Stimulated activated CD4-positive, alpha-beta T cell treated with anti-CD3 and anti-CD28 coated beads, Interleukin-4, amount 100 ng/mL, for 1 hour (primary cell): ENCODE measurements at places on chromosomes 13 and 19.

DNA sequence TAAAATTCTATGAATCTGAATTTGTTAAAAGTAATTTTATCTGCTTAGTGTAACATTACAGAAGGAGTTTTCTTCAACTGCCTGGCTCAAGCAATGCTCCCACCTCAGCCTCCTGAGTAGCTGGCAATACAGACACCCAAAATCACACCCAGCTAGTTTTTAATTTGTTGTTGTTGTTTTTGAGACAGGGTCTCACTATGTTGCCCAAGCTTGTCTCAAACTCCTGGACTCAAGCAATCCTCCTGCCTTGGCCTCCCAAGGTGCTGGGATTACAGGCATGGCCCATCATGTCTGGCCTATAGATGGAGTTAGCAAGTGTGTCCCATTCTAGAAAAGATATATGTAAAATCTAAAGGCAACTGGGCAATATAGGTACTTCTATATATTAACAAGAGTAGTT lies 1580.4 kb upstream of the PRR20A start:
- no peak for DNase-seq

GRCh38 chr19:58563034-58563573 lies 4.7 kb upstream of the UBE2M start:
- peak; percentile 42 for DNase-seq

GRCh38 chr13:21124852-21125251 lies 51.5 kb downstream of the SKA3 start:
- no peak for DNase-seq

DNA sequence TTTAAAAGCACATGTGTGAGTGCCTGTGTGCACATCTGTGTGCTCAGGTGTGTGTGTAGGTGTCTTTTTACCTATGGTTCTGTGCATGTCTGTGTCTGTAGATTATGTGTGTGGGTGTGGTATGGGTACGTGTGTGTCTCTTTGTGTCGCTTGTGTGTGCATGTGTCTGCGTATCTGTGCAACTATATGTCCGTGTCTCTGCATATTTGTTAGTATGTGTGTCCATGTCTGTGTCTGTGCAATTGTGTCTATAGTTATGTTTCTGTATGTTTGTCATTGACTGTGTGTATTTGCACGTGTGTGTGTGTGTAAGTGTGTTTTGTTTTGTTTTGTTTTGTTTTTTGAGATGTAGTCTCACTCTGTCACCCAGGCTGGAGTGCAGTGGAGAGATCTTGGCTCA lies 7.3 kb upstream of the KCTD15 start:
- DNase-seq, result no peak

GRCh38 chr13:110455444-110455843 lies 106.1 kb downstream of the RAB20 start:
- DNase-seq, result no peak

GRCh38 chr13:21058361-21058760 lies 3.0 kb downstream of the LATS2 start:
- DNase-seq, result no peak

- no peak for DNase-seq
These were observed 133.5 kb downstream of the UQCRFS1 start for GRCh38 chr19:29079356-29080032.

- DNase-seq, result no peak
These were observed 9.7 kb upstream of the ATP1A3 start for GRCh38 chr19:42003506-42004294.

GRCh38 chr13:20344836-20345490 lies 112.8 kb upstream of the GJB6 start:
- no peak for DNase-seq

DNA sequence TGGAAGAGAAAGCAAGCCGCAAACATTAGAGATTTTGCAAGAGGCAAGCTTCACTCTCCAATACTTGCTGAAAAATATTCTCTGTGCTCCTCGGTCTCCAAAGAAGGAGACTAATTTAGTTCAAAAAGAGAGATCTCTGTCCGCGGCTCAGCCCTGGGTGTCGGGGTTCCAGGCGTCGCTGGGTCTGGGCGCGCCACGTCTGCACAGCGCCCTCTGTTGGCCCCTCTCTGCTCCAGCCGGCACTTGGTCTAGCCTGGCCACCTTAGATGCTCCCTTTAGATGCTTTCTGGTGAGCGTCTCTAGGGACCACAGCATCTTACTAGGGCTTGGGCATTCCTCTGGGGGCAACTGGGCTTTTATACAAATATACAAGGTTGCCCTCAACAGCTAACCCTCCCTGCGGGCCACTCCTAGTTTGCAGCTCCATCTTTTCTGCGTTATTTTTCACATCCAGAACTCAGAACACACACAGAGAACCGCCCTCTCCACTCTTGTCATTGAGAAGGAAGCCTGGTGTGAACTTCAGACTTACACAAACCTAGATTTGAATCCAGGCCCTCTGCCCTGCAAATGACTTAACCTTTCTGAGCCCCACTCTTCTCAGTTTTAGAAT lies 78.3 kb downstream of the CYSLTR2 start:
- DNase-seq, result peak; percentile 65

GRCh38 chr13:28329395-28330158 lies 165.4 kb downstream of the FLT1 start:
- DNase-seq, result no peak

DNA sequence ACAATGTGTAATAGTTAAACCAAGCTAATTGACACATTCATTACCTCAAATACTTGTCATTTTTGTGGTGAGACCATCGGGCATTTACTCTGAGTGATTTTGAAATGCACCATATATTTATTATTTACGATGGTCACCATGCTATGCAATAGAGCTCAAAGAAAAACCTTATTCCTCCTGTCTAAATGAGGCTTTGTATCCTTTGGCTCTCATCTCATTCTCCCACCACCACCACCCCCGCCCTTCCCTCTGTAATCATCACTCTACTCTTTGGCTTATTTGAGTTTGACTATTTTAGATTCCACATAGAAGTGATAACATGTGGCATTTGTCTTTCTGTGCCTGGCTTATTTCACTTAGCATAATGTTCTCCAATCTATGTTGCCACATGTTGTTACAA lies 124.9 kb downstream of the CYSLTR2 start:
- no peak for DNase-seq

GRCh38 chr13:35920816-35921215 lies 210.4 kb downstream of the DCLK1 start:
- DNase-seq, result no peak

- no peak for DNase-seq
These were observed 59.1 kb upstream of the ZNF30 start for GRCh38 chr19:34867631-34868030.

- DNase-seq, result no peak
These were observed 17.3 kb downstream of the PLIN4 start for GRCh38 chr19:4500841-4501591.

DNA sequence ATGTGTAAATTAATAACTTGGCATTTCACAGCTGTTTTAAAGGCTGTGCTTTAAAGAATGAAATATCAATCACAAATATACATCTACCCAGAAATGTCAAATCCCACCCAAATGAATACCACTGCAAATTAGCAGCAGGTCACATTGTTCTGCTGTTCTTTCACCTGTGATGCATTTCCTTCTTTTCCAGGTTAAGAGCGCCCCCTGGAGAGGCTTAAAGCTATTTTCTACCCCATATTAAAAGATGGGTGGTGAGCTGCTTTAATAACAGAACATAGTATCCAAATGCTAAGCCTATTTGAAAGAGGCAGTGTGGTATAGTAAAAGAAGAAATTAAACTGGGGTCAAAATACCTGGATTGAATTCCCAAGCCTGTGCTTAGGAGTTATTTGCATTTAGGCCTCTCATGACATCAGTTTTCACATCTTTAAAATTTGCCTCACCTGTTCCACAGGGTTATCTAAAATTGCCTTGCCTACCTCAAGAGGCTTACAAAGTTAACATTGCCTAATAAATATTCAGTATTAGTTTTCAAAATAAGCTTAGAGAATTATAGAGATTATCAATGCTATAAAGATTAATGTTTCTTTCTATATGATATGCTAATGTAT lies 396.9 kb upstream of the SLITRK5 start:
- DNase-seq, result no peak

DNA sequence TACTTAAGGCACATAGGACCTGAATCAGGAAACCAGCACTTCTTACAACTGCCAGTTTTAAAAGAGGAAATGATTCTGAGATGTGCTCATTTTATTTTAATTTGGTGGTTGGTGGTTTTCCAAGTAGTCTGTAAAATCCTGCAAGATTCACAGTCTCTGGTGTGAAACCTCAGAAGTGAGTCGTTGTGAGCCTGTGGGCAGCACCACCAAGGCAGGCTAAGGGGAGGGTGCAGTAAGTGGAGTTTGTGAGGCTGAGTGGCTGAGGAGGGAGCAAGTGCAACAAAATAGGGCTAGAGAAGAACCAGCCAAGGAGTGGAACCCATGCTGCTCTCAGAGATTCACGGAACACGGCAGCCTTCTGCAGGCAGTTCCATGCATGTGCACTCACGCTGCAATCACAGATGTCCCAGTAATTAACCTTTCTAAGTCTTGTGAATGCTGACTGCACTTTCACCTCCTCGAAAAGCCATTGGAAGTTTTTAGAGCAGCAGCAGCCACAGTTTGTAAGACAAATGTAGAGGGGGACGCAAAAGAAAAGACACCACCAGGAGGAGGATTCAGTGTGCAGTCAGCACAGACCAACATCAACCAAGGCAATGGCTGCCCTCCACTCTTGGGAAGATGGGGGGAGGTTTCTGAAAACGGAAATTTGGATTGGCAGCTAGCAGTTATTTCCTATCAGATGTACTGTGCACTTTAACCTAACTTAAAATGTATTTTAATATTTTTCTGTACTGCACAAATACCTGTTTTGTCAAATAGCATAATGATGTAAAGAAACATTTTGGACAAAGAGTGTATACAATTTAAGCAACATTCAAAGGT lies 44.9 kb downstream of the ESD start:
- peak; percentile 19 for DNase-seq

DNA sequence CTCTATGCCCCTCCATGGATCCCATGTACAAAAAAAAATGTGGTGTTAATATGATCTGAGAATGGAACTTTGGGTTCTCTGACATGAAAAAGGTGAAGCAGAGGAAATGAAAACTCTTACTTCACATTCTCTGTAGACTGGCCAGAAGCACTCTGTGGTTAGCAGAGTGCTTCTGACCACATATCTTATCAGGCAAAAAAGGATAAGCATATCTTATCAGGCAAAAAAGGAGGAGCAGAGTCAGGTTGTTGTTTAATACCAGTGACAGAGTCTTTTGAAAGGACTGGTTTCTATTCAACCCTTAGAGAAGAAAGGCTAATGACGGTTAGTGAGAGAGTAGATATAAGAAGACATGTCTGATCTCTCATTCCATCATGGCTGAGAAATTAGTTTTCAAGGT lies 1404.8 kb downstream of the SLITRK1 start:
- DNase-seq, result no peak

GRCh38 chr19:43560687-43561086 lies 14.6 kb downstream of the XRCC1 start:
- no peak for DNase-seq

GRCh38 chr13:43251961-43252360 lies 228.6 kb downstream of the DNAJC15 start:
- DNase-seq, result no peak

- no peak for DNase-seq
These were observed 3.8 kb downstream of the GRIK5 start for GRCh38 chr19:42066075-42066754.

GRCh38 chr19:29663861-29664752 lies 1.2 kb upstream of the PLEKHF1 start:
- DNase-seq, result no peak

DNA sequence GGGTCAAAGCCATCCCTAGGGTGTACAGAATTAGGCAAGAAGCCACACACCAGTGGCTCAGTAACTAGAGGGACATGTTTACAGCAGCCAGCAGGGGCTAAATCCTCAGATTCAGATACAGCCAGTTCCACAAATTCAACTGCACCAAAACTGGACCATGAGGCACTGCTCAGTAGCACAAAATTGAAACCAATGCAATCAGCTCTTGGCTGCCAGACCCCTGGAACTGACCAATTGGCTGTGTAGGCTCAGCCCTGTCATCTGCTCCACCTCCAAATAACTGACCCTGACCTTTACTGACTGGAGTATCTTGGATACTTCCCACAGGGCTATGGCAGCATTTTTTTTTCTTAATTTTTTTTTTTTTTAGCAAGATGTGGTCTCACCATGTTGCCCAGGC lies 226.5 kb downstream of the FOXO1 start:
- no peak for DNase-seq

GRCh38 chr19:16216744-16217670 lies 19.3 kb downstream of the AP1M1 start:
- DNase-seq, result no peak

DNA sequence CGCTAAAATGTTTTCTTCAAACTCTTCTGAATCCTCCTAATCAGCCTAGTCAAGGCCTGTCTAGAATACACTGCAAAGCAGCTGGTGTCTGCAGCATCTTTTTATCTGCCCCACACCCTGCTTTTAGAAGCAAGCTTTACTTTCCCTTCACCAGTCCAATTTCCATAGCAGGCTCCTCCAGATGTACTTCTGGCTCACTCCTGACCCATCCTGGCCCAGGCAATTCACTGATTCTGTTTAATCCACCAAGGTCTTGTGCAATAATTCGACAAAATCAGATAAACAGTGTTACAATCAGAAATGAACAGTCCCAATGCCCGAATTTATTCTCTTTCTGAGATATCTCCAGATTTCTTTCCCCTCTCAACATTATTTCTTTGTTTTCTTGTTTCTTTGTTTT lies 415.2 kb upstream of the SGCG start:
- DNase-seq, result no peak

DNA sequence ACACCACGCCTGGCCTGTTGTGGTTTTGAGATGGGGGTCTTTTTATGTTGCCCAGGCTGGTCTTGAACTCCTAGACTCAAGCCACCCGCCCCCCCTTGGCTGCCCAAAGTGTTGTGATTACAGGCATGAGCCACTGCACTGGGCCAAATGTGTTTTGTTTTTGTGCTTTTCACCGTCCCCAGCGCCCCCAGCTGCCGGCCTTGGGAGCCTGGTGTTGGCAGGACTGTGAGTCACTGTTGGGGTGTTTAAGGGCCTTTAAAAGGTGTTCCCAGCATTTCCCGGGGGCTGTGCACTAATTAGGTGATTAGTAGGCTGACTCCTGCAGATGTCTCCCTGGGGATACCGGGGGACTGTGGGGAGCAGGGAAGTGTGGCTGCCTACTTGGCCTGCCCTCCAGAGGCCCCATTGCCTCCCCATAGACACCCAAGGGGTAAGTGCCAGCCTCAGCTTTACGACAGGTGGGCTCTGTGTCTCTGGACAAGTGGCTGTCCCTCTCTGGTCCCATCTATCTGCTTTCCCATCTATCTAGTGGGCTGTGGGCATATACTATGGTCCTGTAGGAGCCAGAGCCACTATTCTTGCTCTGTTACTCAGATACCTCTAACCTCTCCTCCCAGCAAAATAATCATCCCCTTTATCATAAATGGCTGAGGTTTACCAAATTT lies 11.8 kb upstream of the TLE5 start:
- no peak for DNase-seq

GRCh38 chr13:39822437-39822836 lies 167.0 kb downstream of the COG6 start:
- DNase-seq, result no peak

DNA sequence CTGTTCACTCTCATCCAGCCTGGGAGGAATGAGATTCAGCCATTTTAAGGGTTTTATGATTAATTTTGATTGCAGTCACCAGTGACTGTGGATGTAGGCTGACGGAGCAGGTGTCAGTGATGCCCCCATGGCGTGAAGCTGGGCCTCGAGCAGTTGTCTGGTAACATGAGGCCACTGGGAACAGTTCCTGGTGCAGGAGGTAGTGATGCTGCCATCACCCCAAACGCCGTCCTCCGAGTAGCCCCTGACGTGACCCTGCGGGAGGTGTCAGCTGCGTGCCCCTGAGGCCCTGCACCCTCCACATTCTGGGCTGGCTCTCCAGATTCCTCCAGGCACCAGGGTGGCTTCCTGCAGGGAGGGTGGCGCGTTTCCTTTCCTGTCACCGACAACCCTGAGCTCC lies 277.2 kb downstream of the TEX29 start:
- no peak for DNase-seq

- DNase-seq, result no peak
These were observed 8.8 kb upstream of the KRTDAP start for GRCh38 chr19:35498984-35499527.
